Thoracic aorta (tissue), 2 donors: ENCODE measurements at places on chromosomes 2 and 18. TPM values are rescaled to one million over a fixed set of nuclear protein-coding genes. Genes with fewer than 3 reads are reported as not detected.

GRCh38 chr2:159096901-159097300 is 128.5 kb downstream of the TANC1 start:
- DNase-seq = no peak

DNA sequence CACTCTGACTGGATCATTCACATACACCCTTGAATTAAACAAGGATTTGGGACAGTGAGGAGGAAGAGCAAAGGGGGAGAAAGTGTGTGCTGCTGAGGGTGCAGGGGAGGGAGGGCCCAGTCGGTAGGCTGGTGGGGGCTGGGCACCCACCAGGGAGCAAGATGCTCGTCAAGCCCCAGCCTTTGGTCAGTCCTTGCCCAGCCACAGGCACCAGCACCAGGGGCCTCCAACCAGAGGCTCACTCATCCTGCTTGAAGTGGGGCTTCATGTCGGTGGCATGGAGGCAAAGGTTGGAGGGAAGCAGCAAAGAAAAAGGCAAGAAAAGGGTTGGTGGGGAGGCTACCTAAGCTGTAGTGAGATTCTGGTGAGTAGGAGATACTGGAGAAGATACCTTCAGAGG is 21.9 kb downstream of the CDC42EP3 start:
- DNase-seq = no peak

DNA sequence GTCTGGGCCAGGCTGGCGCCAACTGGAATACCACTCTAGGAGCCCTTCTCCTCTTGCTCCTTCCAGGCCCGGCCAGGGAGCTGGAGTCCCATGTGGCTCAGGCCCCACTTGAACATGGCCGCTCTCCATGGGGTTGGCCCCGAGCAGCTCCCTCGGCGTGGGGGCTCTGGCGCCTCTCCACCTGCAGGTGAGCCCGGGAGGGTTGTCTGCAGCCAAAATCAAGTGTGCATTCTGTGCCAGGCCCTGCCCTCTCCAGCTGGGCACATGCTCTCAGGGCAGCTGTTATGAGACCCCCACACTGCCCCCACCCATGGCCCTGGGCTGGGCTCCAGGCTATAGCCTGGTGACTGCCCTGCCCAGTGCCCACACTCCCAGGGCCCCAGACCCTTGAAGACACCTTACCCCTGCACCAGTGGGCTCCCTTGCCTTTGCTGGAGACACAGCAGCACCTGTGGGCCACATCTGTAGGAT is 45.8 kb upstream of the HS6ST1 start:
- DNase-seq = no peak

GRCh38 chr18:39455285-39455684 is 1889.7 kb upstream of the CELF4 start:
- no peak for DNase-seq

DNA sequence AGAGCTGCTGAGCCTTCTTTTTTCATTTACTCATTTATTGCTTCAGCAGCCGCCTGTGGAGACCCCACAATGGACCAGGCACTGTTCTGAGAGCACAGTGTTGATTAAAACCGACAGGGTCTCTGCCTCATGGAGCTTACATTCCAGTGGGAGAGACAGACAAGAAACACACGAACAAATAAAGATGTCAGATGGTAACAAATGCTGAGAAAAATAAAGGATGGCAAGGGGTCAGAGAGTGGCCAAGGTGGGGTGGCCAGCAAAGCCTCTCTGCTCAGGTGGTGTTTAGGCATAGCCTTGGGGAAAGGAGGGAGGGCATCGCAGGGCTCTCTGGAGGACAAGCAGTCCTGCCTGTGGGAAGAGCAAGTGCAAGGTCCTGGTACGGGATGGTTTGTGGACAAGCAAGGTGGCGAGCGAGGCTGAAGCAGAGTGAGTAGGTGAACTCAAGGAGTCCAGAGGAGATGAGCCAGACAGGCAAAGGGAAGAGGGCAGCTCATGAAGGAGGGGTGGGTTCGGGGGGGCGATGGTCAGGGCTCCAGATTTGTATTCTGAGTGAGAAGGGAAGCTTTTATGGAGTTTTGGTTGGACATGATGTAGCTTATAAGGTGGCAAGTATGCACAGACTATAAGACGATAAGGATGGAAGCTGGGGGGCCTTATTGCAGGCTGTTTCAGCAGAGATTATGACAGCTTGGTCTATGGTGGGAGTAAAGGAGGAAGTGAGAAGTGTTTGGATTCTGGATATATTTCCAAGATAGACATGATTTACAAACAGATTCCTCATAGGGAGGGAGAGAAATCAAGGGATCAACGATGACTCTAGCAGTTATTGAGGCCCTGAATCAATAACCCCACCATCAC is 8.8 kb upstream of the ITGB6 start:
- no peak for DNase-seq

DNA sequence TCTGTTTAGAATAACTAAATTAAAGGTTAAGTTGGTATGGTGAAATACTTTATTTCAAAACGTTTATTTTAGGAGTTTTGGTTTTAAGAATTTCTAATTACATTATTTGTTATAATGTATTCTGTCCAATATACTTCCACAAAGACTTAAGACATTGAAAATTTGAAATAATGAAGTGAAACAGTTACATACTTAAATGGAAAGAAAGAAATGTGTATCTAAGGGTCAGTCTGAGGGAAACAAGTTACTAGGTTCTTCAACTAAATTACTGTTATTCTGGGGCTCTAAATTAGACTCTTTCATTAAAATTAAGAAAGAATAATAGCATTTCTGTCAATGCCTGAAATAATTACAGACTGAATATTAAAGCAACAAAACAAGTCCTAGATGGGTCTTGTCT is 7.7 kb downstream of the HTR2B start:
- DNase-seq = no peak

- DNase-seq = no peak
Observed at GRCh38 chr2:159091976-159092375, 123.5 kb downstream of the TANC1 start.

The SDC1 gene
- 9.6 TPM for total RNA-seq

The CHRND gene
- total RNA-seq = not detected

The VWC2L gene
- not detected for total RNA-seq

The RNF152 gene
- 30.5 TPM for total RNA-seq
